ENCODE measurements at places on chromosomes 1 and 21. TPM values are rescaled to one million over a fixed set of nuclear protein-coding genes. Genes with fewer than 3 reads are reported as not detected.

- DNase-seq, result no peak
Observed at GRCh38 chr1:202014915-202015661, 4.7 kb downstream of the ELF3 start.

DNA sequence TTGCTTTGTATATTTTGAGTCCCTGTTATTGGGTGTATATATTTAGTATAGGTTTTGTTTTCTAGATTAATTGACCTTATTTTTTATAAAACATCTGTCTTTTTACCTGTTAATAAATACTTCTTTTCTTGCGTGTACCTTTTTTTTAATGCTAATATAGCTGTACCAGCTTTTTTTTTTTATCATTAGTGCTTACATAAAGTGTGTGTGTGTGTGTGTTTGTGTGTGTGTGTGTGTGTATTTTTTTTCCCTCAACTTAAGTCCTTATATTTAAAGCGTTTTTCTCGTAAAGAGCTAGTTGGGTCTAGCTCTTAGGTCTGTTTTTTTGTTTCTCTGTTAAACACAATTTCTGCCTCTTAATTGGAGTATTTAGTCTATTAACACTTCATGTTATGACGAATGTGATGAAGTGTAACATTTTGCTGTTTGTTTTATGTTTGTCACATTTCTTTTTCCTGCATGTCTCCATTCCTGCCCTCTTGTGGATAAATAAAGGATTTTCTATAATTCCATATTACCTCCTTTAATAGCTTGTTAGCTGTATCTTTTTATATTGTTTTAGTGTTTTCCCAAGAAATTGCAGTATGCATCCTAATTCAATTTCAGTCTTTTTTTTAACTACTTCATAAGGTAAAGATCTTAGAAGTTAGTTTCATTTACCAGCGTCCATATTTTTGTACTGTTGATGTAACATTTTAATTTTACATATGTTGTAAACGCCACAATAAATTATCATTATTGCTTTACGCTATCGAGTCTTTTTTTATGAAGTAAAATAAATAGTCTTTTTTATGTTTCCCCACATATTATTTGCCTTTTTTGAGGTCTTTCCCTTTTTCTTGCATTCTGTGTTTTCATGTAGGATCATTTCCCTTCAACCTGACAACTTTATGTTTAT is 4.3 kb downstream of the PRMT2 start:
- no peak for DNase-seq

DNA sequence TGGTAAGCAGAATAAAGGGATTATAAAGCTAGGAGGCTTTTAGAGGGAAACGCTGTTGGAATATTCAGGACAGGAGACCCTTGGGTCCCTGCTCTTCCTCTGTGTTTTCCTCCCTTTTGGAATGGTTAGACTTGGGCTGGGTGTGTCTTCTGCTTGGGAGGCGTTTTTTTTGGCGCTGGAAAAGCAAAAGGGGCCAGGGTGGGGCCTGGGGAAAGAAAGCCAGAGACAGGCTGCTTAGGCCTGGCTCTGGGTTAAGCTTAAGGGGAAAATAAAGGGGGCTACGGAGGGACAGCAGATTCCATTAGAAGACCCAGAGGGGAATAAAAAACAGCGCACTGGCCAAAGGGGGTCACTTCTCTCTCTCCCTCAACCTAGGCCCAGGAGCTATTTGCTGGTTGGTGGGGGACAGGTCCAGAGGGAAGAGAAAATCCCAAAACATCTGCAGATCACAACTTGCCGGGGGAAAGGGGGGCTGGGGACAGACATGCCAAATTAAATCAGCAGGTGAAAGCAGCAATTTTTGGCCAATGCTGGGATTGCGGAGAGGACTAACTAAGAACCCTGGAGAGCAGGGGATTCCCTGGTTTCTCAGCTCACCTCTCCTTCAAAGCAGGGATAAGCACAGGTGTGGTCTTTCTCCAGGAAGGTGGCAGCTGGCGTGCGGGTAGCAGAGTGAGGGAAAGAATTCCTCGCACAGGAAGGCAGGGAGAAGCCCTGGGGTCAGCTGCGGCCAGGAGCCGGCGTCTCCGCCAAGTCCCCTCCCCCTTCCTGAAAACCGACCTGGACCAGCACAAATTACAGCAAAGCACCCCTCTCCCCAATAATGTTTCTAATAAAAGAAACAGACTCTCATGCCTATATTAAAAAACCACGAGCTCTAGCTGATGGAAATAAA is 82.2 kb upstream of the AK4 start:
- peak; percentile 43 for DNase-seq

GRCh38 chr1:84298328-84298683 is 3.2 kb upstream of the SAMD13 start:
- DNase-seq, result peak; percentile 25

GRCh38 chr1:110112143-110112542 is at the start of gene UBL4B:
TSS of gene UBL4B (plus strand) at chr1:110112443. CDS start at chr1:110112535, 92 bp downstream.
- no peak for DNase-seq

DNA sequence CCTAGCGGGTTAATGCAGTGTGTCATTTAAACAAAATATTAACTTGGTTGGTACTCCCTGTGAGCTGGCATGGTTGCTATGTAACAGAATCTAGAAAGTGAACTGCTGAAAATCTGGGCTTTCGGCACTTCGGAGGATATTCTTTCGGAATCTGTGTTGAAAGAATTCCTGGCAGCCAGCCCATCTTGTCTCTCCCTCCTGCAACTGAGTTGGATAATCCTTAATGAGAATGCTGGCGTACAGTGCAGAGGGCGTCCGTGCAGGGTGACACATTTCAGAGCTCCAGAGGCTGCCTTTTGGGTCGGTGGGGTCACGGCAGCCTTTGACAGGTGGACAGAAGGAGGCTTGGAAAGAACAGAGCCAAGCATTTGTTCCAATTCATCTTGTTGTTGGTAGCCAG is 3.7 kb downstream of the KAZN start:
- DNase-seq, result peak; percentile 62

GRCh38 chr1:20143318-20143717 is 4.2 kb downstream of the PLA2G2F start:
- DNase-seq, result no peak

The ASPM gene
- 17.7 TPM for total RNA-seq

The NENF gene
- total RNA-seq, result 39.3 TPM

The GNG4 gene
- total RNA-seq, result 2.9 TPM

Measured in mesothelial cell of epicardium (in vitro differentiated cells).